ENCODE measurements at places on chromosomes 6 and 20. TPM values are rescaled to one million over a fixed set of nuclear protein-coding genes. Genes with fewer than 3 reads are reported as not detected.
A peak's percentile ranks its signal among the peaks of the same experiment; 100 is the strongest.

DNA sequence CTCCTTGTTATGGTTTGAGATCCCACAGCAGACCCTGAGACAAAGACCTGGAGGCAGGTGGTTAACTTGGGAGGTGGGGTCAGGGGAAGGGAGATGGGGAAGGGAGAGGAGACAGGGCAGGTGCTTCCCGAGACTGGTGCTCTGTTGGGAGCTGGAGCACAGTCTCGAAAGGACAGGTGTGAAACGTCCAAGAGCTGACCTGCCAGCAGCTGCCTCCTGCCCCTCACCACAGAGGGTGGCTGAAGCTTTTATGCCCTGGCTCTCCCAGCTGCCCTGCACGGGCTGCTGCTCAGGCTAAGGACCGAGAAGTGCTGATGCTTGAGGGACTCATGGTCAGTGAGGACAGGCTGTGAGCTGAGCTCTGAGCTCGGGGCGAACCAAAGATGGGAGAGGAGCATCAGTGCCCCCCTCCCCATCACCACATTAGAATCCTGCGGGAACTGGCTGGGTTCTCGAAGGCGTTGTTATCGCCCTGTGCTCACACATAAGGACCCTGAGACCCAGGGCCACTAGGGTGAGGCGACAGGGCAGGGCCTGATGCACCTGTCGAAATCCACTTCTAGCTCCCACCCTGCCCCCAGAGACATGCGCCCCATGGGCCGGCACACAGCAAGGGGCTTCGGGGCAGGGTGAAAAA, 25.3 kb upstream of the CD93 start:
- no peak for DNase-seq

OR2B6 gene
- total RNA-seq: not detected

DNA sequence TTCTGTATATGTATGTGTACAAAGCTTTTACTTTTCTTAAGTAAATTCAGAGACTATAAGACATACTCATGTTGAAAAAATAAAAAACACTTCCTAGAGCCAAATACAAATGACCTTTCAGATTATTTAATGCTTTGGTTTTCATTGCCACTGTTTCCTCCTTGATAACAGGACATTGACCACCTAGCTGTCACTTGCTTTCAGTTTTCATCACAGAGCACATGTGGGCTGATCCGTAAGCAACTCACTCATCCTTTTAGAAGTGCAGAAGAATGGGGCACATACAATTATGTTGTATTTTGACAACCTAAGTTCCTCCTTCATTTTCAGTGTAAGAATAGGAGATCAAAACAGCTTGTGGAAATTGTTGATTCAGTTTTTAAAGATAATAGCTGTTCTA, 6.2 kb downstream of the ZBTB2 start:
- no peak for DNase-seq

GTSF1L gene
- total RNA-seq: not detected

DNA sequence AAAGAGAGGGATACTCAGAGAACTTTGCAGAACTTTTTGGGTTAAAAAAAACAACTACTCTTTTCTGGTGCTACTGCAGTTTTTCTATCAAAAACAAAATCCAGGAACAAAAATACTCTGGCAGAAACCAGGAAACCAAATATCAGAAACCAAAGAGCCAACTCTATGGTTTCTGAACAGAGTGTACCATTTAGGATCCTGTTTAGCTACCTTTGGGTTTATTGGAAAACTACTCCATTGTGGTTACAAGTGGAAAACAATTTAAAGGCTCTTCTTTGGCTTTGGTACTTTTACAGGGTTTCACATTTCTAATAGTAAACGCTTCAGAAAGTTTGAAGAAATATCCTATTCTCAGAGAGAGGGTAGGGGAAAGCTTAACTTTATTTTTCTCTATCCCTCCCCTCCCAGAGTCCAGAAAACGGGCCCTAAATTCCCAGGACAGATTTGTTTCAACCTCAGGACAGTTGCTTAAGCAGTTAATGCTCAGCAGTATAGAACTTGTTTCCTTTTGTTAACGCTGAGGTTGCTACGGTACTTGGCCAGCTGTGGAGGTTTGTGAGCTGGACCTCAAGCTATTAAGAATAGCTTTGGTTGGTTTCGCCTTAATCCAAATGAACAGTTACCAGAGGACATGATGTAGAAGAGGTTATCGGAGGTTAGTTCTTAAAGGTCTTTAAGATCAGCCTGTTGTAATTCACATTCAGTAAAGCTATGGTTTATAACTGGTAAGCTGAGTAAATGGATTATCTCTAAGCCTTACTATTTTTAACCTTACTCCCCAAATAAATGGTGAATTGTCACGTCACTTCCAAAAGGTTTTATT, 47.9 kb downstream of the FOXO3 start:
- no peak for DNase-seq

DNA sequence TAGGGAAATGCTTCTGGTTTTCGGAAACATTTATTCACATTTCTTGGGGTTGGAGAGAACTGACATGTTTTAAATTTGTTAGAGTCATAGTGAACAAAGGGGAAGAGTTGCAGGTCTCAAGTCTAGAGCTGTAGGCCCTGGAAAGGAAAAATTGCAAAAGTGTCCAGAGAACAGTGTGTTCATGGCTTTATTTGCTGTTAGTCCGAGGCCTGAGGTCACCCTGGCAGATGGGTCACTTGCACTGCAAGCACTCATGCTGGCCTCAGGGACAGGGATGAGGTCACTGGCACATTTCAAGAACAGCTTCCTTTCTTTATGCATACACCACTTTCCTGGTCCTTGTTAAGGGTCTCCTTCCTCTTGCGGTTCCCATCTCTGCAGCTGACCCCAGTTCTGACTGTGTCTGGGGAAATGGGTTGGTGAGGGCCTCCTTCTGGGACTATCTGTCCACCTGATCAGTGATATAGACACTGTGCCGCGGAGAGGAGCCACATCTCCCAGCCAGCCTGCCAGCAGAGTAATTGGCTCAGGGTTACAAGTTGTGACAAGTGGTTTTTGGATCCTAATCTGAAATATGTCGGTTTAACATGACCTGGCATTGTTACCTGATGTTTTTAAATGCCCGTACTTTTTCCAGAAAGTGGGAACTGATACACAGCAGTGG, 194.0 kb downstream of the EYA4 start:
- DNase-seq: no peak

RAD21L1 gene
- not detected for total RNA-seq

HSPA1L gene
- 1.7 TPM for total RNA-seq

DNA sequence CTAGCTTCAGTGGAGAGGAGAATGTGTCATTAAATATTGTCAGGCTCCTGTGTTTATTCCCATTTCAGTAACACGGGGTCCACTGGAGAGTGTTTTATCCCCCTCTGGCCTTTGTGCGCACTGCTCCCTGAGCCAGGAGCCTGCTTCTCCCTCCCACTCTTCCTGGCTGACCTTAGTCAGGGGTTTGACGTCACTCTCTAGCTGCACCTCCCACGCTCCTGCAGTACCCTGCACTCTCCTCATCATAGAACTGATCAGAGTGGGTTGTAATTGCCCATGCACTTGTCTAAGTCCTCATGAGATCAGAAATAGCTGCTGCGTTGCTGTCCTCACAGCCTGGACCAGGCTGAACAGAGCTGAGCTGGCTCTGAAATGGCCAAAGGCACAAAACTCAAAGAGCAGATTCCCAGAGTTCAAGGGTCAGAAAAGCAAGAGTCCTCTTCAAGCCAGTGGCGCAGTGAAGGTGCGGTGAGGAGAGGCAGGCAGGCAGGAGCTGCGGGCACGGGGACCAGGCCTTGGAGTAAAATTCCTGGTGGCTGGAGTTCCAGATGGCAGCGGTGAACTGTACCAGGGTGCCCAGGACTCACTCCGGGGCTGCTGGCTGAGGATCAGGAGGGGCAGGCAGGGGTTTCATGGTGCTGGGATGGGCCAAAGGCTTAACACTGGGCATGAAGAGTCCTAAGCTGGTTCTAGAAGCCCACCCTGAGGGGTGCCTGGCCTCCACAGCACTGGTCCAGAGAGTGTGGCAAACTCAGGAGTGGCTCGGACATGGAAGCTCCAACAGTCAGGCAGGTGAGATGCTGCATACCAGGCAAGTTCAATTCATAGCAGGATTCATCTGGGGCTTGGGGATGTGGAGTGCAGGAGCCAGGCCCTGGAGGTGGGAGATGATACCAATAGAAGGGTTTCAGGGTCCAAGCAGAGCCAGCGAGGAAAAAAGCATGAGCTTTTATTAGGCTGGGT, 170.9 kb downstream of the SCP2D1 start:
- DNase-seq: peak; percentile 29

- DNase-seq: no peak
Measured at GRCh38 chr20:12984069-12984765, 24.6 kb upstream of the SPTLC3 start.

- no peak for DNase-seq
Measured at GRCh38 chr6:47112317-47112716, 70.2 kb upstream of the ADGRF1 start.

ADGB gene
- total RNA-seq: not detected

DNA sequence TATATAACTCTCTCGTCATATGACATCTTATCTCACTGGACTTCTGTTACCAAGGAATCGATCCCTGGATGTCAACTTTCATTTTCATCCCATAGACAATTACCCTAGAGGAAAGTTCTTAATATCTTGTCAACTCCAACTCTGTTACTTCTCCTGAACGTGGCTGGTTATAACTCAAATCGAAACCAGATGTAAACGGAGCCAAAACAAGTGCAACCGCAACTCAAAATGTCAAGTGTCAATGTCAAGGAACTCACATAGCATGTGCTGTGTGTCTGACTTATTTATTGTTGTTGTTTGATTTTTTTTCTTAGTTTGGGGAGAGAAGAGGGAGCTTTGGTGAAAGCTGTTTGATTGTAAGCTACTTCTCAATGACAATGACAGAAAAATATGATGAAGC, 108.6 kb downstream of the VIP start:
- DNase-seq: no peak

DNA sequence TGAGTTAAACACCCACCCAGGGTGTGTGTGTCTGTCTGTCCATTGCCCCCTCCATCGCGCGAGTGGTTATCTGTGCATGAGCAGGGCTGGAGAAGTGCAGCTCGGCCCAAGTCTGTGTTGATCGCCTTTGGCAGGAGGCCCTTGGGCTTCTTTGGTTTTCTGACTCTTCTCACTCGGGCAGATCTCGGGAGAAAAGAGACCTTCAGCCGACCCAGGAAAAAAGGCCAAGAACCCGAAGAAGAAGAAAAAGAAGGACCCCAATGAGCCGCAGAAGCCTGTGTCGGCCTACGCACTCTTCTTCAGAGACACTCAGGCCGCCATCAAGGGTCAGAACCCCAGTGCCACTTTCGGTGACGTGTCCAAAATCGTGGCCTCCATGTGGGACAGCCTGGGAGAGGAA, 132.9 kb downstream of the JPH2 start:
- DNase-seq: peak; percentile 27

GRCh38 chr6:111687652-111688051, 82.0 kb upstream of the TRAF3IP2 start:
- no peak for DNase-seq

DNA sequence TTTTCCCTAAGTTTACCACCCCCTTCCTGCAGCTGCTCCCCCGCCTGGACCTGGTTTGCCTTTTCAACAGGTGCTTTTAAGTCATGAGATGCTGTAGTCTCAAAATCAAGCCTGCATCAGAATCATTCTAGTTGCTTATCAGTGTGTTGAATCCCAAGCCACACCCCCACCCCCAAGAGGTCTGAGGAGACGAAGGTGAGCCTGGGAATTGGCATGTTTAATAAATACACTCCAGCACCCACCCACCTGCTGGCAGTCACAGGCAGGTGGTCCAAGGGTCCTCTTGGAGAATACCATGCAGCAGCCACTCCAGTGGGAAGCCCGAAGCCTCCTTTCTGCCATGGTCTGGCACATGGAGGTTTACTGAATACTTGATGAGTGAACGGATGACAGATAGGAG, 1.1 kb upstream of the ADIG start:
- no peak for DNase-seq

AGER gene
- 16.9 TPM for total RNA-seq

GRCh38 chr6:20581070-20581469, 46.8 kb downstream of the CDKAL1 start:
- no peak for DNase-seq

DNA sequence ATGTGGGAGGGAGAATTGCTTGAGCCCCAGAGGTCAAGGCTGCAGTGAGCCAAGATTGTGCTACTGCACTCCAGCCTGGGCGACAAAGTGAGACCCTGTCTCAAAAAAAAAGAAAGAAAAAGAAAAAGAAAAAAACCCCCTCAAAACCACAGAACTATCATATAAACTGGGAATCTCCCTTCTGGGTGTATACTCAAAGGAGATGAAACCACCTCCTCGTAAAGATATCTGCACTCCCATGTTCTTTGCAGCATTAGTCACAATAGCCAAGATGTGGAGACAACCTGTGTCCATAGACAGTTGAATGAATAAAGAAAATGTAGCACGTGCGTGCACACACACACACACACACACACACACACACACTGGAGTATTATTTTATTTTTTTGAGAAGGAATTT, 8.5 kb upstream of the AFG1L start:
- no peak for DNase-seq

MUC21 gene
- not detected for total RNA-seq

KIF3B gene
- 35.4 TPM for total RNA-seq

DNA sequence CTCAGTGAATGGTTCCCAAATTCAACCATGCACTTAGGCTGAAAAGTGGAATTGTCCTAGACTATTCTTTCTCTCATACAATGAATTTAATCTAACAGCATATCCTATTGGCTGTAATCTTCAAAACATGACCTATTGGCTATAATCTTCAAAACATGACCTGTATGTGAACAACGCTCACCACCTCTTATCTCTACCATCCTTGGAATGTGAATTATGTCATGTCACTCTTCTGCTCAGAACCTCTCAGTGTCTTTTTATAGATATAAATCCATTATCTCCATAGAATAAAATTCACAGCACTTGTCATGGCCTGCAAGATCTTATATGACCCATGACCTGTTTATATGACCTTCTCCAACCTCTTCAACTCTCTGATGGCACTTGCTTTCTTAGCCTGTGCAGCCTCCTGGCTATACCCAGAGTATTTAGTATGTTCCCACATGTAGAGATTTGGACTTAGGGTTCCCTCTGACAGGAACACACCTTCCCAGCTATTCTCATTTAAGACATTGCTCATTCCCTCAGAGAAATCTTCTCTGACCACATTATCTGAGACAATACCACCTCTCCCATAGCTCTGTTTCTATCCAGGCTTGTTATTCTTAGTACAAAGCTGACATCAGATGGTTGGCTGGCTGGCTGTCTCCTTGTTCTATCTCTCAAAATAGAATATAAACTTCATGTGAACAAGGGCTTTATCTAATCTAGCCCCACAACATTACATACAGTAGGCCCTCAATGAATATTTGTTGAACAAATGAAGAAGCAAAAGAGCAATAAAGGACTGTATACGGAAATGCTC, 275.0 kb upstream of the PREP start:
- no peak for DNase-seq

DNA sequence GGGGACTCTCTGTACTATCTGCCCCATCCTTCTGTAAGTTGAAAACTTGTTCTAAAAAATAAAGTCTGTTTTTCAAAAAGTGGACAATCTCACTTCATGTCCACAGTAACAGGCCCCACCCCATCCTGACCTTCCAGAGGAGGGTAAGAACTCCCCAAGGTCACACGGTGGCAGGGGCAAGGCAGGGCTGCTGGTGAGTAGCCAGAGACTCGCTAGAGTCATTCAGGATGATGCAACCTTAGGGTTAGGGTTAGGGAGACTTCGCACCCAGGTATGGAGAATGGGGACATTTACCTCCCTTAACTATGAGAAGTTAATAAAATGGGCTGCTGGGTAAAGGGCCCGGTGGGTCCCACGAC, 15.4 kb downstream of the PEDS1 start:
- DNase-seq: no peak

Measured in ureter (tissue), 1 donor.